Esophagus mucosa (tissue), 1 donor: ENCODE measurements at places on chromosomes 16 and 17.

DNA sequence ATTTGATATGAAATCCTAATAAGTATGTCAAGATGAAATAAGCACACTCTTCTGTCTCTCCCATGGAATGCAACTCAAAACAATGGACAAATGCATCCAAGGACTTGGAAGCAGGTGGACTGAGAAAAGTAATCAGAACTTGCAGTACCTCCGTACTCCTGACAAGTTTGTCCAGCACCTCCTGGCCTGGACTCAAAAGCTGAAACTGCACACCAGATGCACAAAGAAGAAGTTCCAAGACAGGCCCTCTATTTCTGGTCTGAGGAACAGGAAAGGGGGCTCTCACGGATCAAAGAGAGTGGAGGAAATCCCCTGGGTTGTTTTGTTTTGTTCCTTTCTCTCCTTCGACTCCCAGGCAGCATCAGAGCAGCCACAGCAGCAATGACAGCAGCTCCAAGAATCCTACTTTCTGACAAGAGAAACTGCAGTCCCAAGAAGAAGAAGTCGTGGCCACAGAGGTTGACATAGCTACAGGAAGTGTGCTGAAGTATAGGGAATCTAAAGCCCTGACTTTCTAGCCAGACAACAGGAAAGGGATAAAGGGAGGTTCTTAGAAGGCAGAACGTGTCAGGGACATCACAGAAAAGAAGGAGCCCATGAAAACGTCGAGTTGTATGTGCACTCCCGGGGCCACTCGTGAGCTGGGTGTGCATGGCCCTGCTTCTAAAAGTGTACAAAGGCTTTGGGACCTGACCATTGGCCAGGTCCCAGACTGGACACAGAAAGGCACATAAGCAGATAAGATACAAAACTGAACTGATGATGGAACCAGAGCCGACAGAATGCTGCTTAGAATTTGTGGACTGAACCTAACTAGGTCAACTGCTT, 29.3 kb downstream of the AKAP10 start:
- ATAC-seq, result no peak

- ATAC-seq, result no peak
Observed at GRCh38 chr16:59773330-59773729, 1039.2 kb upstream of the GOT2 start.

DNA sequence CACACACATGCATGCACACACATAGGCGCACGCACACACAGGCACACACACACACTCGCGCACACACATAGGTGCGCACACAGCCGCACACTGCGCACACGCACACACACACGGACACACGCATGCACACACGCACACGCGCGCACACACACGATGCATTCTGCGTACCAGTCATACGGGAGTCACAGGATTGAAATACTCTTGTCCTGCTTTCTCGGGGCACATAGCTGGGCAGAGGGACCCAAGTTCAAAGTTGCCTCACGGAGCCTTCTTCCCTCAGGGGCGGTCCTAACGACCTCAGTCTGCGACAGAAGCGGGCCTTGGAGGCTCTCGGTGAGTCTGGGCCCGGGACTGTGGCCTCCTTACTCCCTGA, 56.0 kb downstream of the MRM1 start:
- no peak for ATAC-seq

- ATAC-seq, result no peak
Observed at GRCh38 chr16:84629580-84629979, 11.7 kb upstream of the COTL1 start.

DNA sequence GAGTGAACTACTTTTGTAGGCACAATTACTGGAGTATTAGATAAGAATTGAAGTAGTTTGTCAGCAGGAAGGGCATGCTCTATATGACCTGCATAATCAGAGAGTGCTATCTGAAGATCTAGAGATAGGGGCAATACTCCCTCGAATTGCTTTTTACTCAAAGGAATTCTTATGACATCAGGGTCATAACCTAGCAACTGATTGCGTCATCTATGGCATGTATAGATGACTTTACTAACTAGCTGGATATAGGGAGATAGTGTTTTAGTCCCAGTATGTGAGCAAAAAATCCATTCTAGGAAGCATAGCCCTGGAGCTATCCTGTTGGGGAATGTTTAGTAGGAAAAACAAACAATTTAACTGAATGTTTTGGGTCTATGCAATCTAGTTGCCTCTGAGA, 109.5 kb upstream of the ZNF267 start:
- ATAC-seq, result no peak

DNA sequence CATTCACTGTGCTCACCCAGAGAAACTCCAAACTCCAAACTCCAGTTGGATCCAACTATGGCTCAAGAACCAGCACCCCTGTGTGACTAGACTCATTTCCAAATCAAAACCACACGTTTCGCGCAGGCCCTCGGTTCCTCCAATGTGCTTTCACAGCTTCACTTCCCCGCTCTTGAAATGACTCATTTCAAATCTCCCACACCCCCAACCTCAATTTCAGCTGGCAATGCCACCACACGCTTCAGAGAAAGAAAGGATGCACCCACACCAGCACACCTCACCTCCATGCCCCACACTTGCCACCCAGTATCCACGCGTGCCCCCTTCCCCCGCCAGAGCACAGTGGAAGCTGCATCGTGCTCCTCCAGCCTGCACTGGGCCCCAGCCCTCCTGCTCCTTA, 9.0 kb downstream of the TMEM92 start:
- ATAC-seq, result no peak

DNA sequence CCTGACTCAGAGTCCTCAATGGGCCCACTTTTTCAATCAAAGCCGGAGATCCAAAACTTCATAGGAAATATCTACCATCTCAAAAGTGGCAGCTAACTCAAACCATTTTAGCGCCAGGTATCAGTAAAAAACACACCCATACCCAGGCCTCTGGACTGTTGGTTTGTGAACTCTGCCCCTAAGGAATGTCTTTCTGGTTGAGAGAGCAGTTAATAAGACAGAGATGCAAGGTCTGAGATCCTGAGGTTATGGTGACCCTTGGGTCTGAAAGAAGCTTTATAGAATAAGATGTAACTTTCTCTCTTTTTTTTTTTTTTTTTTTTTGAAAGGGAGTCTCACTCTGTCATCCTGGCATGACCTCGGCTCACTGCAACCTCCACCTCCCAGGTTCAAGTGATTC, 350.5 kb downstream of the SOX9 start:
- no peak for ATAC-seq

GRCh38 chr16:28621481-28622155, 11.8 kb upstream of the SULT1A1 start:
- ATAC-seq, result no peak

DNA sequence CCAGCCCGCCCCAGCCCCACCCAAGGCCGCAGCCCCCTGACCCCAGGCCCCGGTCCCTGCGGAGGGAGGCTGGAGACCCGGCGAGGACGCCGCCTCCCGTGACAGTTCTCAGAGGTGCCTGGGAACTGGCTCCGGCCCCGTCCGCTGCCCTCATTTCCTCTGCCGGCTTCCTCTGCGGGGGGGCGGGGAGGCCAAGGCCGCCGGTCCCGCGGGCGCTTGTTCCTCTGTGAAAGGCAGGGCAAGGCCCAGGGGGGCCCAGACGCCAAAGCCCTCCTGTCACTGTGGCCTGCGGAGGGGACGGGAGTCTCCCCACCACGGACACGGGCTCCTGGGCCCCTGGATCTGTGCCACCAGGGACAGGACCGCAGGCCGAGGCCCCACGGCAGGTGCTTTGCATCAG, 5.0 kb upstream of the PVALEF start:
- ATAC-seq, result peak; percentile 13

- no peak for ATAC-seq
Observed at GRCh38 chr17:19709841-19710240, 6.5 kb downstream of the SLC47A2 start.

DNA sequence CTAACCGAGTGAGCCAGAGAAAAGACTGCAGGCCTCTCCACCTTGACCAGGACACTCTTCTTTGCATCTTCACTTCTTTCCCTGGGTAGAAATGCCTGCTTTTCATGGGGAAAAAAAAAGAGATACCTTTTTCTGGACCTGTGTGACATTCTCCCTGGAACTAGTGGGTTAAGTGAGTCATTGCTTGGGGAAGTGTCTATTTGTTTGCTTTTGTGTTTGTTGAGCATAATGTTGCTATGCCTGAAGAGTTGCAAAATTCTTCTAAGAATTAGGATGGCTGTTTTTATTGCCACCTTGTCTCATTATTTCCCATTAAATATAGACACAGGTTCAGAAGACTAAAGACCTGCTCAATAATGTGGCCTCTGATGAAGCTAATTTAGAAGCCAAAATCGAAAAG, 18.8 kb downstream of the CLUAP1 start:
- ATAC-seq, result no peak

DNA sequence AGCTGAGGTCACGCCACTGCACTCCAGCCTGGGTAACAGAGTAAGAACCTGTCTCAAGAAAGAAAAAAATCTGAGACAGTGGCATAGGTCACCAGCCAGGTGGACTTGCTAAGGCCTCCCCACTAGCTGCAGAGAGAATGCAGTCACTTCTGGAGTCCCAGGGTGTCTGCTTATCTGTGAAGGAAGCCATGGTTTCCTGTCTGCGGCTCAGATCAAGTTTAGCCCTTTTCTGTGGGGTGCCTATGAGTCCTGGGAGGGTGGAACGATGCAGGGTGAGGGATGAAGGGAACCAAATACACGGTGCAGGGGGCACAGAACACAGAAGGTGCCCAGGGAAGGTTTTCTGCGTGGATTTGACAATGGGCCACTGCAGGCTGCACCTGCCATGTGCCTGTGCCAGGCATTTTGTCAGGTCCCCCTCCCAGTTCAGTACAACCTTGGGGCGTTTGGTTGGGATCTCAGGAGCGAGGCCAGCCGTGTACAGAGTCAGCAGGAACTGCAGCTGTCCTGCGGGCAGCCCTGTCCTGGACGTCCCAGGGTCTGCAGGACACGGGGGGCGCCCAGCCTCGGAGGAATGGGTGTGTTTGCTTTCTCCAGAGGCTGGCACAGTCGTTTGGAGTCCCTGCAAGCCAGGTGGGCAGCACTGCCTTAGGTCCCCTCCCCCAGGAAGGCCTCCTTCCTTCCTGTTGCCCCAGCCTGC, 41.8 kb downstream of the RAB11FIP4 start:
- ATAC-seq, result no peak
